ENCODE measurements at places on chromosomes 3 and 15. TPM values are rescaled to one million over a fixed set of nuclear protein-coding genes. Genes with fewer than 3 reads are reported as not detected.
A peak's percentile ranks its signal among the peaks of the same experiment; 100 is the strongest.

- DNase-seq, result no peak
Measured at GRCh38 chr3:185986198-185986777, 48.5 kb upstream of the TRA2B start.

- DNase-seq, result peak; percentile 49
Measured at GRCh38 chr3:27713078-27713423, 9.1 kb downstream of the EOMES start.

DNA sequence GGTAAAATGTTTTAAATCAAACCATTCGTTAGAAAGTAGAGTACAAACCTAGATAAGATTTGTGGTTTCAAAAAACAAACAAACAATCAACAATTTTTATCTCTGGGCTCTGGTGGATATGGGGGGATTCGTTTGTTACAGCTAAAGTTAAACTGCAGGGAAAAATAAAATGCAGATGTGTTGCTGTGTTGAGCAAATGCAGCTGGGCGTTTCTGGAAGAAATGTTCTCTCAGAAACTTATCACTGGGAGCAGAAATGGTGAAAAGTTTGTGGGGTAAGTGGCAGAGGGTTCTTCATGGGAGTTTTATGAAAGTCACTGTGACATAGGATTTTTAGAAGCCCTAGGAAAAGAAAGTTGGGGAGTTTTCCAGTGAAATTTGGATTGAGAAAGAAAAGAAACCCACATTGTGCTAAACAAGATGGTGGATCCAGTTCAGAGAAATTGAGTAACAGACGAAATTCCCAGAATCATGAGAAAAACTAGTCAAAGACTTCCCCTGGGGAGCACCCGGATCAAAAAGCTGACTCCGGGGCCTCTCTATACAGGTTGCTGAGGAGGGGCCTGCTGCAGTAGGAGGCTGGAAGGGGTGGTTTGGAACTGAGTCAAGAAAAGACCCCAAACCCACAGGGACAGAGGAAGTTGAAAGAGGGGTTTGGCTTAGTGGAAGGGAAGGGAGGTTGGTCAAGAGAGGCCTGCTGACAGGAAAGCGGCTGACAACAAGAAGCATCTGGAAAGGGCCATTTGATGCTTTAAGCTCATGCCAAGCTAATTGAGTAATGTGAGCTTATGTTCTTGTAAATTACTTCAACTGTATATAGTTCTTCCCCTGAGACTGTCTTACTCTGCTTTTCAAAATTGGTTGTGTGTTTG lies 108.7 kb downstream of the RARB start:
- no peak for DNase-seq

Gene SLCO2A1
- total RNA-seq, result not detected

DNA sequence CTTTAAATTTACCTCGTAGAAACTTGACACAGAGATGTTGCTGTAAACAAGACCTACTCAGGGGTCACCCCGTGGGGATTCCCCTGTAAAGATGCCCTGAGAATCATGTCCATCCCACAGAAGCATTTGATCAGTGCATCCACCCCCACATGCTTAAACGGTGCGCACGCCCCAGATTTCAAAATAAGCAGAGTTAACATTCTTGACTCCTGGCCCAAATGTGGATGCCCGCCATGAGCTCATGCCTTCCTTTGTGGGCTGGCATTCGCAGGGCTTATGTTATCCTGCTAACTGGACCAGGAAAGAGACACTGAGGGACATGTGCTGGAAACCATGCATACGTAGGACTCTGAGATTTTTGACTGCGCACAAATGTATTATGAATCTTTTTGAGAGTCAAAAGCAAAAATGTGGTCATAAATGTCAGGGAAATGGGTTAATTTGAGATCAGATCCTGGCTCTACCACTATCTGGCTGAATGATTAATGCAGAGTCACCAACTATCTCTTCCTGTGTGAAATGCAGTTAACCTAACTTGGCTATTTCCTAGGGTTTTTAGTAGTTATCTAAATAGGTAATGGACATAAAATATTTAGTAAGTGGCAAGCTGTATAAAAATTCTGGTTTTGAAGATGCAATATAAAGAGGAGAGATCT lies 9.1 kb upstream of the TP63 start:
- DNase-seq, result no peak
